ENCODE measurements at places on chromosomes 4 and X. TPM values are rescaled to one million over a fixed set of nuclear protein-coding genes. Genes with fewer than 3 reads are reported as not detected.

The ZNF157 gene
- not detected for total RNA-seq

The FAM47A gene
- not detected for total RNA-seq

The LIMCH1 gene
- total RNA-seq: 37.4 TPM

The PALLD gene
- total RNA-seq: 99.8 TPM

The RGS12 gene
- total RNA-seq: 79.6 TPM

The LGI2 gene
- total RNA-seq: not detected

The WNK3 gene
- total RNA-seq: 0.05 TPM

The FGFR3 gene
- 13.8 TPM for total RNA-seq

DNA sequence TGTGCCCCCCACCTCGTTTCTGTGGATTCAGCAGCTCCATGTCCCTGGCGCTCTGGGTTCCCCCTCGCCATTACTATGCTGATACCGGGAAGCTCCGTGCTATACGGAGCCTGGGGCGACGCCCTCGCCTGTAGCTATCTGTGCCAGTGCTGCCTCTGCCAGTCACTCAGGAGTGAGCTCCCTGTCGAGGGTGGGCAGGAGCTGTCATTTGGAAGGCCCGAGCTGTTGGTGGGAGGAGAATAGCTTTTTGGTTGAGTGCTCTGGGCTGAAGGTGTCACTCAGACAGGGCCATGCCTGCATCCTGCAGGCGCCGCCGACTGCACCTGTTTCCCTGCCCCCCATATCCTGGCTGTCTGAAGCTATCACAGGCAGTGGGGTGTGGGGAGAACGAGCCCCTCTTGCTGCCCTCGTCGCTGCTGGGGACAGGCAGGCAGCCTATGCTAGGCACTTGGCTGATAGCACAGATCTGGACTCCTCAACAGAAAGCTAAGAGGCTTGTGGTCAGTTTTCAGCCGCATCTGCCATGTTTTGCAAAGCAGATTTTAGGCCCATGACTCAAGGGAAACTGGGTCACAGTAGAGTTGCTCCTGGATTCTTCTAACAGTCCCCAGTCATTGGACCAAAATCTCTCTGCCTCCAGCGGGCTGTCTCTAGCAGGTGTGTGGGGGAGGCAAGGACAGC is 31.8 kb downstream of the CPLX1 start:
- H3K4me3 ChIP-seq: no peak overlapping the region
- H3K27ac ChIP-seq: no peak overlapping the region
- peaks cover 13% of the 10 kb centered on the region for H3K27me3 ChIP-seq
- no peaks in the 10 kb centered on the region for H3K36me3 ChIP-seq

DNA sequence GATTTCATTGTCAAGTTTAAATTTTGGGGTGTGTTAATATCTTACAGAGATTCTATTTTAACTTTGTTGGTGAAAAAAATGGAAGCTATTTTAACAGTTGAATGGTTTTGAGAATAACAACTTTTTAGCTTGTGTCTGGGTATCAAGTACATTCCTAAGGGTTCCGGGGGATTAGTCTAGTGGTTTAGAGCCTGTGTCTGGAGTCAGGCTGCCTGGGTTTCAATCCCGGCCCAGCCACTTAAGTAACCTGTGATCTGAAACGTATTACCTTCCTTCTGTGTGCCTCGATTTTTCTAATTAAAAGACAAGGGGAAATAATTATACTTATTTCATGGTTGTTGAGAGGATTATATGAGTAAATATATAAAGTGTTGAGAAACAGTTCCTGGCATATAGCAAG is 288.6 kb upstream of the NR3C2 start:
- no peaks in the 10 kb centered on the region for H3K27me3 ChIP-seq
- H3K27ac ChIP-seq: no peak overlapping the region
- H3K36me3 ChIP-seq: no peaks in the 10 kb centered on the region
- H3K4me3 ChIP-seq: no peak overlapping the region

DNA sequence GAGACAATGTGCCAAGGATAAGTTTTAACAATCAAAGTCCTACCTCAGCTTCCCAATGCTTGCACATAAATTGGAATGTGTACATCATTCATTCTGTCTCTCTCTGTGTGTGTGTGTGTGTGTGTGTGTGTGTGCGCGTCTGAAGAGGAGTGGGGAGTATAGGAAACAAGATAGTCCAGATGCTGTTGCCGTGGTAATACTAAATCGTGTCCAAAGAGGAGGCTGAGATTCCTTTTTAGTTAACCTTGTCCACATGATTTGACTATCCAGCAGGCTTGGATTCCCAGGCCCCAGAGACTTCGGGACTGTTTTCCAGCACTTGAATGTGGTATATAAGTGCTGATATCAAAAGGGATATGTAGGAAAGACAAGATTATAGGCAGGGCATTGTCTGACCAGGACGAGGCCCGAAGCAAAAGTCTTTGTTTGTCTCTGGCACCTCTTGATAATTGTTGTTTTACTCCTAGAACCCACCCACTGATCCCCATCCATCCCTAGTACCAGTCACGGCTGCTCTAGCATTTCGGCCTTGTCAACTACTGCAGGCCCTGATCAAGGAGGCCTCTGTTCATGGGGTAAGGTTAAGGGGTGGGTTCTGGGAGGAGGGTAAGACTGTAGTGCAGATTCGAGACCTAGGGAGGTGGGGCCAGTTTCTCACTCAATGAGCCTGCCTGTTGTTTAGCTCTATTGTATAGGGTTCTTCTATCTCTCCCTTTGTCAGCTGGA is 3.9 kb downstream of the PLP1 start:
- H3K4me1 ChIP-seq: no peaks in the 10 kb centered on the region
- H3K4me3 ChIP-seq: no peak overlapping the region
- H3K27ac ChIP-seq: no peak overlapping the region

- H3K4me3 ChIP-seq: no peak overlapping the region
- no peak overlapping the region for H3K27ac ChIP-seq
- H3K4me1 ChIP-seq: no peaks in the 10 kb centered on the region
Measured at GRCh38 chrX:42704454-42704853, 73.5 kb downstream of the PPP1R2C start.

DNA sequence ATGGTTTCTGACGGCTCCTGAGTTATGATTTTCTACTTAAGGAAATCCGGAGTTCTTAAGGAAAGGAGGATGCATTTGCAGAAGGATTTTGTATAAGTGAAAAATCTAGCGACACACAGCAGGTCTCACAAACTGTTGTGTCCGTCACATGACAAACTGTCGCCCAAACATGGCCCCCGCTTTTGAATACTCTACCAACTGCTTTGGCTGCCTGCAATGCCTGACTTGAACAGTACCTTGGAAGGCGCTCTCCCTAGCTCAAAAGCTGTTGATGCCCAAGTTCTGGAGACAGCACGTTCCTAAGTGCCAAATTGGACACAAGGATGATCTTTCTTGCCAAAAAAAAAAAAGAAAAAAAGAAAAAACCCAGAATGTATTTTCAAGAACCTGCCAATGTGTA is 103.2 kb downstream of the ENPP6 start:
- H3K4me1 ChIP-seq: no peaks in the 10 kb centered on the region
- no peaks in the 10 kb centered on the region for H3K36me3 ChIP-seq
- no peak for DNase-seq
- no peak overlapping the region for H3K4me3 ChIP-seq

- H3K4me1 ChIP-seq: no peaks in the 10 kb centered on the region
- no peaks in the 10 kb centered on the region for H3K27me3 ChIP-seq
- DNase-seq: no peak
Measured at GRCh38 chrX:27444093-27444908, 18.8 kb downstream of the PPP4R3C start.

Data from SJSA1 (cell line).